ENCODE measurements at places on chromosomes 3 and 15.

- peak; percentile 22 for DNase-seq
Measured at GRCh38 chr15:70032509-70032908, 65.2 kb downstream of the TLE3 start.

DNA sequence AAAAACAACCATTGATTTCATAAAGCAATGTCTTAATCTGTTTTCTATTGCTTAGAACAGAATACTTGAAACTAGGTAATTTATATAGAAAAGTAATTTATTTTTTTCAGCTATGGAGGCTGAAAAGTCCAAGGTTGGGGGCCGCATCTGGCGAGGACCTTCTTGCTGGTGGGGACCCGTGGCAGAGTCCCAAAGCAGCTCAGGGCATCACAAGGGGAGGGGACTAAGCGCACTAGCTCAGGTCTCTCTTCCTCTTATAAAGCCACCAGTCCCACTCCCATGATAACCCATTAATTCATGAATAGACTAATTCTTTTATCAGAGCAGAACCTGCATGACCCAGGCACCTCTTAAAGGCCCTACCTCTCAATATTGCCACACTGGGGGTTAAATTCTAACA, 87.2 kb upstream of the KLF13 start:
- DNase-seq: no peak

GRCh38 chr3:4670352-4670751, 177.2 kb downstream of the ITPR1 start:
- DNase-seq: peak; percentile 21

DNA sequence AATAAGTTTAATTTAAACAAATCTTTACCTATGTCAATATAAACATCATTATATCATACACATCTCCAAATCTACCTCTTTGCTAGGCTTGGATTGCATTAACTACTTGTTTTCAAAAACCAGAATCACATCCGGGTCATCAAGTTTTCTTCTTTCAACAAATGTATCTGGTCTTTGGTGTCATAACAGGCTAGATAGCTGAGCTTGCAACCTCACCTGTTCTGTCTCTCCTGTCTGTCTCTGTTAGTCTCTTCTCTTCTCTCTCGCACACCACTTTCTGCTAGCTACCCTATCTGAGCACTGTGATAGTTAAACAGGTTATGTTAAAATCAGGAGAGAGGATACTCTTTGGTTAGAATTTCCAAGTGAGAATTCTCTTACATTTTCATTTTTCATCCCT, 6.7 kb downstream of the FOXB1 start:
- DNase-seq: no peak

- no peak for DNase-seq
Measured at GRCh38 chr3:107325446-107325845, 51.8 kb upstream of the CCDC54 start.

GRCh38 chr3:71579935-71580406, 3.6 kb downstream of the FOXP1 start:
- no peak for DNase-seq

DNA sequence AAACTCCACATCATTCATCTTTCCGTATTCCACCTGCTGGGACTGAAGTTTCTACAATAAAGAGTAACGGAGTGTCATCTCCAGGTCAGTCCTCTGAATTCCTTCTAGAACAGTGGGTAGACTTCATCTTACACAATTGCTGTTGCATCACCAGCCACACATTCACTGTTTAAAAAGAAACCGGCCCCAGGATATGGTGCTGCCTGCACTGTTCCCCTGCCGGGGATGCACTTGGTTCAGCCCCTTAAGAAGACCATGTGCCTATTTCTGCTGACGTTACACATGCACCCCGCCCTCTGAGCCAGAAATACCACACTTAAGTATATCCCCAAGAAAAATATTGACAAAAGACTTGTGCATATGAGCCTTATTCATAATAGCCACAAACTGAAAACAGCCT, 233.4 kb downstream of the FEZF2 start:
- no peak for DNase-seq
